ENCODE measurements at places on chromosomes 5 and 9.

DNA sequence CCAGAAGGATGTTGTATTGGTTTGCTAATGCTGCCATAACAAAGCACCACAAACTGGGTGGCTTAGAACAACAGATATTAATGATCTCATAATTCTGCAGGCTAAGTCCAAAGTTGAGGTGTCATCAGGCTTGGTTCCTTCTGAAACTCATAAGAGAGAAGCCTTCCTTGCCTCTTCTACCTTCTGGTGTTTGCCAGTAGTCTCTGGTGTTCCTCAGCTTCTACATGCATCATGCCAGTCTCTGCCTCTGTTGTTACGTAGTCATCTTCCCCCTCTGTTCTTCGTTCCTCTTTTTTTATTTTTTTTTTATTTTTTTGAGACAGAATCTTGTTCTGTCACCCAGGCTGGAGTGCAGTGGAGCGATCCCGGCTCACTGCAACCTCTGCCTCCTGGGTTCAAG is 61.8 kb downstream of the LRRC70 start:
- DNase-seq, result no peak

DNA sequence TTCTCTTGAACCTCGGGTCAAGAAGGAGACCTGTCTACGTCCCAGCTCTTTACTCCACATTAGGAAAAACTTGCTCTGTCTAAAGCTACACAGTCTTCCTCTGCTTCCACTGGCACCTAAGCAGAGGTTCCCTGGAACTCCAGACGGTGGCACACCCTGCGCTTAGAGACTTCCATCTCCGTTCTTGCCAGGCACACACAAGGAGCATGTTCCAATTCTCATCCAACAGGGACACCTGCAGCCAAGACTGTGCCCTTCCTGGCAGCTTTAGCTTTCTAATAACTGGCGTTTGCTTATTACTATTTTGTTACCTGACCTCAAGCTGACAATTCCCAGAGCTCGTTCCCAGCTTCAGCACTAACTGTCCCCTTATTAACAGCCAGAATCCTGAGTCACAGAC is 16.0 kb downstream of the CAPSL start:
- no peak for DNase-seq

DNA sequence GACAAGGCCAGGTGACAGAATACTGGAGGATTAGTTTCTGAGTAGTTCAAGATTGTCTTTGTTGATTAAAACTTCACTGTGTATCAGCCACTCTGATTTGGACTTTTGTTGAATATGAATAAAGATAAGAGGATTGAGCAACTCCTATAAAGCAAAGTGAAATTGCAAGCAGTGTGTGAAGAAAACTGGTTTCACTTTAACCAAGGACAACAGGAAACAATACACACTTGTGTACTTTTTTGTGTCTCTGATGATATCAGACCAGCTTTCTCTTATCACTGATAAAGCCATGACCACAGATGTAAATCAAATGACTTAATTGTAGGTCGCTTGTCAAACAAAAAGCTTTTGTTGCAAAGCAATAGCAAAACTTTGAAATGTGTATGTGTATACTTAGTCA is 268.6 kb downstream of the FER start:
- DNase-seq, result no peak

GRCh38 chr5:71938895-71939294 is 168.4 kb upstream of the MAP1B start:
- DNase-seq, result peak; percentile 72

DNA sequence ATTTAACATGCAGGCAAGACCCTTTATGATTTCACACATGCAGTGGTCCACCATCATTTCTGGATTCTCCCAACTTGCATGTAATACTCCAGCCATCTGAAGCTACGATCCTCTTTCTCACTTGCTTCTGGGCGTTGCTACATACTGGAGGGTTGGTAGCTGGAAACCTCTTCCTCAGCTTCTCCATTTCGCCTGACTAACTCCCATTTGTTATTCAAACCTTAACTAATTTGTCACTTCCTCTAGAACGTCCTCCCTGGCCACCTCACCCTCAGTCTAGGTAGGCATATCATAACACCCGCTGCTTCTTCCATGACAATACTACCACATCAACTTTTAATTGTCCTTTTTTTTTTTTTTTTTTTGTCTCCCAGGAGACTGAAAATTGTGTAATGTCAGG is 72.6 kb upstream of the EQTN start:
- no peak for DNase-seq

- peak; percentile 54 for DNase-seq
Measured at GRCh38 chr9:97567182-97567893, 65.8 kb downstream of the TSTD2 start.

DNA sequence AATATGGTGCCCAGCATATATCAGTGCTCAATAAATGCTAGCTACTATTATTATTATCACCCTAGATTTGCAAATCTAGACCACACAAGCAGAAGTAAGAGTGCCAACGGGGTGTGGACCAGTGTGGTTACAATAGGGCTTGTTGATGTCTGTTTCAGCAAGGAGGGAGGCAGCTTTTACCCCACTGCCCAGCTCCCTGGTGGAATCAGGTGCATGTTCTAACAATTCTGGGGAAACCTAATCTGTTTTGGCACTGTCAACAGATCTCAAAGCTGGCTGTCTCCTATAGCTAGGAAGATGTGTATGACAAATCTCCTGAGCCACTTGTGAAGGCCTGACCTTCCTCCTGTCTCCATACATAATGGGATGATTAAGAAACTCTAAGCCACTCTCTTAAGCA is 5.7 kb downstream of the TGFBI start:
- no peak for DNase-seq

DNA sequence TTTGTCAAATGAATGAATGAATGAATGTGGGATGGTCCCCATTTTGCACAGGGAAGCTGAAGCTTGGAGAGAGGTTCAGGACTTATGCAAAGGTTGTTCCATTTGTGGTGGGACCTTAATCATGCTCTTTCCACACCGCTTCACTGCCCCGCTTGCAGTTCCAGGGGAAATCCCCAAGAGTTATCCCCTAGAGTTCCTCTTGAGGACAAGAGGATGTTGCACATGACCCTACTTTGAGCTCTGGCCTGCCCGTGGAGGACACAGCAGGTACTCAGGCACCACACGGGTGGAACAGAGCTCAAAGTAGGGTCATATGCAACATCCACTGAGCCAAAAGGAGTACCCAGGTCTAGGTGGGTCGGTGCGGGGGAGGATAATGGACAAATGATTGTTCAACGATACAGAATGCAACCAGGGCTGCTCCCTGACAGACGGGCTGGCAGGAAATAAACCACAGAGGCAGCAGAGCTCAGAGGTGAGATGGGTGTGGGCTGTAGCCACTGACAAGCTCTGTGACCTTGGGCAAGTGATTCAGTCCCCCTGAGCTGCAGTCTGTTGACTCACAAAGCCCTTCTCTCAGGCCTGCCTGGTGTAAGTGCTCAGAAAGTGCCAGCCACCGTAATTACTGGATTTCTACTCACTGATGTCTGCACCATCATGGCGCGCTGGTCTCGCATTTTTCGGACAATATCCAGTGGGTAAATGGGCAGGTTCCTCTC is 60.3 kb upstream of the EPB41L4B start:
- DNase-seq, result no peak

DNA sequence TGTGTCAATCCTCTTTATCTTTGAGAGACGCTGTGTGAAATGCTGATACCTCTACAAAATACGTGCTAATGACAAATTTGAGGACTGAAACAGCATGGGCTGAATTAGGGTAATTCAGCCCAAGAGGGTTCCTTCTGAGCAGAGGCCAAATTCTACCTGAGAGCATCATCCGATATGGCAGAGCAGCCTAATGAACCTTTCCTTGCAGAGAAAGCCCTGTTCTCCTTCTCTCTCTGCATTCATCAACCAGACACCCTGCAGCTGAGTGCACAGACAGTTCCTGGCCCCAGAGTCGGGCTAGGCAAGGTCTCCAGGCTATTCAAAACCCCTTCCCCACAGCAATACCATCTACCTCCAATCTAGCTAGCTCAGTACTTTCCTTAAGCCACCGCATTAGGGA is 77.9 kb downstream of the TRIM32 start:
- DNase-seq, result no peak
